ENCODE measurements at places on chromosomes 6 and 20.

GRCh38 chr6:41427642-41428335 lies 92.4 kb downstream of the NCR2 start:
- no peak for DNase-seq
- H3K27me3 ChIP-seq: peaks cover 44% of the 10 kb centered on the region
- H3K4me3 ChIP-seq: no peak overlapping the region

DNA sequence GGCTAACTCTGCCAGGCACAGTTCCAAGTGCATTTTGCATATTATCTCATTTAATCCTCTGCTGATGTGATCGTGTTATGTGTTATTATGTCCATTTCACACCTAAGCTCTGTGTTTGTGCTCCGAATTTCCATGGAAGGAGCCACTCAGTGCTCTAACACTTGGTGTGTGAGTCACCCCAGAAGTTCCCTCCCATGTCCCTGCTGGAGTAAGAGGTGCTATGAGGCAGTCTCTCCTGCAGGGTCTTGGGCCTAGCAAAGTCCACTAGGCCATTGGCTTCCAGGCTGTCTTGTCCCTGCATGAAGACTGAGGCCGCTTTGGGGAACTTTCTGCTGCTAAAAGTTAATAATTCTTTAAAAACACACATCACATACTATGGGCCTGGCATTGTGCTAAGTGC lies 405.9 kb upstream of the SULF2 start:
- H3K27ac ChIP-seq: no peak overlapping the region
- no peaks in the 10 kb centered on the region for H3K4me1 ChIP-seq
- no peak overlapping the region for H3K4me3 ChIP-seq
- DNase-seq: no peak
- no peaks in the 10 kb centered on the region for H3K27me3 ChIP-seq
- no peaks in the 10 kb centered on the region for H3K36me3 ChIP-seq

- no peaks in the 10 kb centered on the region for H3K27me3 ChIP-seq
- H3K36me3 ChIP-seq: no peaks in the 10 kb centered on the region
- no peak overlapping the region for H3K4me3 ChIP-seq
- no peak for DNase-seq
- H3K27ac ChIP-seq: no peak overlapping the region
Observed at GRCh38 chr6:95091823-95092436, 485.4 kb upstream of the MANEA start.

DNA sequence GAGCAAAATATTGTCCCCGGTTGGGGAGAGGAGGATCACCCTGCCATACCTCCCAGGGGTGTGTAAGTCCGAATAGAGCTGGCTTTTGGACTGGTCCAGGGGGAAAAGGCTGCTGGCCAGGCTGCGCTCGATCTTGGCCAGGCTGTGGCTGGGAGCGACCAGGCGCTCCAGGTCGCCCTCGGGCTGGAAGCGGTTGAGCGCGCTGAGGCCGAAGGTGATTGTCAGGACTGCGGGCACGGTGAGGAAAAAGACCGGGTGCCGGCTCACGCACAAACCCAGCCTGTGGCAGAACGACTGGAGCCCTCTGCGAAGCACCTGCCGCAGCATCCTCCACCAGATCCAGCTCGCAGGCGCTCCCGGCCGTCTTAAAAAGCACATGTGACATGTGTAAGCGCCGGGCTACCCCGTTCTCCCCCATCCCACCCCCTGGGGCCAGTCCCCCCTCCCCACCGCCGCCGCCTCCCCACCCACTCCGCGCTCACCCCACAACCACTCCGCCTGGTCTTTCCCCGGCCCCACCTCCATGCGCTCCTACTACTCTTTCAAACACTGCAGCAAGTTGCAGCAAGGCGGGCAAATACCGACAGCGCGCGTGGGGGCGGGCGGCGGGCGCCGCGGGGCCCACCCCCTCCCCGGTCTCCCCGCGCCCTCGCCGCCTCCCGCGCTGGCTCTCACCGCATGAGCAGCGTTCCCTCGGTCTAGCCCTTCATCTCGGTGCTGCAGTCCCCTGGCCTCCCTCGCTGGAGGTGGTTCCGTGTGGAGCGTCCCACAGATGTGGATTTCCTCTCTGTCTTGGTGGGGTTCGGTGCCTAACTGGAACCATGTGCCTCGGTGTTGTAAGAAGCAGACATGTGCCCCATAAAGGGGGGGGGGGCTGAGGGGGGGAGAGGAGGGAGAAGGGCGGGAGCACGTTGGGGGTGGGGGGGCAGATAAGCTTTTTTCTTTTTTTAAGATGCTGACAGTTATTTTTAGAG lies 42.4 kb downstream of the PTCHD4 start:
- H3K4me3 ChIP-seq: no peak overlapping the region
- no peaks in the 10 kb centered on the region for H3K36me3 ChIP-seq
- no peak overlapping the region for H3K27ac ChIP-seq

DNA sequence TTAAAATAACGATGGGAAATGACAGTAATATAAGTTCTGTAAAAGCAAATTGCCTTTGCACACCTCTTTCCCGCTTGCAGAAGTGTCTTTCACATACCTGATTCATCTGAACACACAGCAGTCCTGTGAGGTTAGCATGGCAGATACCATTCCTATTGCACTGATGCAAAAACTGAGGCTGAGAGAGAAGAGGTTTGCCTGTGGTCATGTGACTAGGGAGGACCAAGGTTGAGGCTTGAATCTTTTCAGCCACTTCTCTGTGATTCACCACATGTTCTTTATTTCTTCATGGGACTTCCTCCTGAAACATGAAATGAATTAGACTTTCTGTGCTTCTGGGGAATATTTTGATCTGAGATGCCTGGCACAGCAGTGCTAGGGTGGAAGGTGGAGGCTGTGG lies 92.9 kb downstream of the VEGFA start:
- no peaks in the 10 kb centered on the region for H3K4me1 ChIP-seq
- no peak overlapping the region for H3K4me3 ChIP-seq
- H3K36me3 ChIP-seq: no peaks in the 10 kb centered on the region
- peaks cover 12% of the 10 kb centered on the region for H3K27me3 ChIP-seq
- no peak for DNase-seq

DNA sequence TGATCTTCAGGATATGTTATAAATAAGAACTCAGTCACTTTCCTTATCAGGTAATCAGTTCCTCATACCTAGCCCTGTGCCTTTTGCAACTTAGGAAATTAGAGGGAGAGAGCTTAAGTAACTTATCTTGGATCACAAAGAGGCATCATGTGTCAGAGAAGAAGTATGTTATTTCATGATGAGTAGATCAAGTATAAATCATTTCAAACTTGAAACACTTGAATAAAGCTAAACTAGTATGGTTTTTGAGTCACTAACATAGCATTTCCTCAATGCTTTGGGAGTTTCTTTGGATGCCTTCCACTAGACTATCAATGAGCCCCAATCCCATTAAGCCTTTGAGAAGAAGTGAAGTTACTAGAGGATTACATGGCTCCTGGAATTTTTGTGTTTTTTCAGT lies 102.6 kb upstream of the TNFAIP3 start:
- no peak overlapping the region for H3K4me3 ChIP-seq
- H3K36me3 ChIP-seq: no peaks in the 10 kb centered on the region
- peaks cover 28% of the 10 kb centered on the region for H3K4me1 ChIP-seq
- DNase-seq: no peak
- no peaks in the 10 kb centered on the region for H3K27me3 ChIP-seq
- no peak overlapping the region for H3K27ac ChIP-seq

DNA sequence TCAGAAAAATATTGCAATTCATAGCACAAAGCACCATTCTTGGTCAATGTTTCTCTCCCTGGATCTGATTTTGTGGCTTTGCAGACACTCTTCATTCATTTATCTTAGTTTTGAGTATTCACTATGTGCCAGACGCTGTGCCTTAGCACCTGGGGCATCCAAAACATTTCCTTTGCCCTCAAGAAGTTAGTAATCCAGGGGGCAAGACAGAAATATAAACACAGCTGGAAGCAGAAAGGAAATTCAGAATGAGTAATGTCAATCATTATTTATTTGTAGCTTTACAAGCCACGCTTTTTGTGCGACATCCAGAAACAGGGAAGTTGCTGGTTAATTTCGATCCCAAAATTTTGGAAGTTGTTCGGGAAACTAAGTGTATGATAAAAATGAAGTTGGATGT lies 71.4 kb downstream of the DNAH8 start:
- H3K4me1 ChIP-seq: no peaks in the 10 kb centered on the region
- no peak overlapping the region for H3K27ac ChIP-seq
- peaks cover 7% of the 10 kb centered on the region for H3K27me3 ChIP-seq
- DNase-seq: no peak

DNA sequence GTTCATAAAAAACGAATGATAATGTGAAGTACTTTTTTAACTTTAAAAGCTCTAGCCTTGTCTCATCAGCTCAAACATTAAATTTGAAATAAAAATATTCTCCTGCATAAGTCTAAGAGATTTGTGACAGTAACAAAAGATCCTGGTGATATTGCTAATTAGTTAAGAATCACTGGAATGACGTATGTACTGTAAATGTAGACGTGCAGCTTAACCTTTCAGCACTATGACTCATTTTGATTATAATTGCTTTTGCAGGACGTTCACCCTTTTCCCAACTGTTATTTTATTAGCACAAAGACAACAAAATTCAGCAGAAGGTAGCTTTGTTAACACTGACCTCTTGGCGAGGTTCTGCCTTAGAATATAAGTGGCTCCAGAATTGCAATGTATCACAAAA lies 68.6 kb downstream of the TENT5A start:
- no peaks in the 10 kb centered on the region for H3K4me1 ChIP-seq
- DNase-seq: no peak
- no peaks in the 10 kb centered on the region for H3K36me3 ChIP-seq
- H3K27me3 ChIP-seq: no peaks in the 10 kb centered on the region
- no peak overlapping the region for H3K4me3 ChIP-seq

DNA sequence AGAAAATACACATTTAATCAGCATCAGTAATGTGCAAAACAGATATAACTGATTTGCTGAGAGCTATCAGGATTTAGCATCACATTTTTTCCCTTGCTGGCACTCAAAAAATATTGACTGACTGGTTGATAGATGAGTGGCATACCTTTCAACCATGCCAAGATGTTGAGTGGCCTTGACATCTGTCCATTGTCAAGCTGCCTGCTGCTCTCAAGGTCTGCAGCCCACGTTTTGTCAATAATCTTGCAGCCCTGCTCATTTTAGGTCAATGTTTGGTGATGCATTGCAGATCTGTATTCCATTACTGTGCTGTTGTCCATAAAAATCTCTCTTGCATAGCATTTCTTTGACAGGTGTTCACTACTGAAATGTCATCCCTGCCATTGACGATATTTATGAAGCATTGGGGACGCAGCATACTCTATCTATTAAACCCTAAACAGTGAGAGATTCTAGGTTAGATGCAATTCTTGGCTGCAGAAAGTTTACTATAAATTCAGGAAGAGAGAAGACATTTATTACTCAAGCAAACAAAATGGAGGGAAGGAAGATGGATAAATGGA lies 111.6 kb downstream of the BFSP1 start:
- H3K36me3 ChIP-seq: no peaks in the 10 kb centered on the region
- H3K4me1 ChIP-seq: no peaks in the 10 kb centered on the region
- H3K4me3 ChIP-seq: no peak overlapping the region
- H3K27ac ChIP-seq: no peak overlapping the region
